Heart right ventricle (tissue), 16 donors: ENCODE measurements at places on chromosomes 5 and 9.

DNA sequence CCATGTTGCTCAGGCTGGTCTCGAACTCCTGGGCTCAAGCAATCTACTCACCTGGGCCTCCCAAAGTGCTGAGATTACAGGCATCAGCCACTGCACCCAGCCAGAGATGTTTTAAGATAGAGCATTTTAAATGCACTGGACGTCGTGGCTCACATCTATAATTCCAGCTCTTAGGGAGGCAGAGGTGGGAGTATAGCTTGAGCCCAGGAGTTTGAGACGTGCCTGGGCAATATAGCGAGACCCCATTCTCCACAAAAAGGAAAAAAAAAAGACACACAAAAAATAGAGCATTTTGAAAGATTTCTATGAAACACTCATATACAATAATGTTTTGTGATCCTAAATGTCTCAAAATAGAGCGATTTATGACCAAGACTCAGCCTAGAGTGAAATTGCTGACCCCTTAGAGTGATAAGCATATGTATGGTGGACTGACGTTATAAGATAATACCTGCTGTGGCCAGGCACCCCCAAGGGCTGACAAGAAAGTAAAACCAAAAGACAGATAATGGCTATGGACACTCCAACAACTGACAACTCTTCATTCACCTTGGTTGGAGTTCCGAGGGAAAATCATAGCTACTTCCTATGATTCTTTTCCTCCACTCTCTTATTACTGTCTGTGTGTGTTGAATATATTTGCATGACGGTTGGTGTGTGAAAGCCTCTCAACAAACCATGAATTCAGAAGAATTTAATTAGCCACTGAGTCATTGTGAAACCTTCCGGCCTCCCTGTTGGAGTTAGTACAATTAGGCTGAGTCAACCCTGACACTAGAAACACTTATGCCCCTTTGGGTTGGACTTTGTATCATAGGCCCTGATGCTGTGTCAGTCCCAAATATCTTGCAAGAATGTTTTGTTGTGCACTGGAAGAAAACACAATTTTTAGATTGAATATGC lies 526.5 kb upstream of the NUDT12 start:
- no peak for DNase-seq

DNA sequence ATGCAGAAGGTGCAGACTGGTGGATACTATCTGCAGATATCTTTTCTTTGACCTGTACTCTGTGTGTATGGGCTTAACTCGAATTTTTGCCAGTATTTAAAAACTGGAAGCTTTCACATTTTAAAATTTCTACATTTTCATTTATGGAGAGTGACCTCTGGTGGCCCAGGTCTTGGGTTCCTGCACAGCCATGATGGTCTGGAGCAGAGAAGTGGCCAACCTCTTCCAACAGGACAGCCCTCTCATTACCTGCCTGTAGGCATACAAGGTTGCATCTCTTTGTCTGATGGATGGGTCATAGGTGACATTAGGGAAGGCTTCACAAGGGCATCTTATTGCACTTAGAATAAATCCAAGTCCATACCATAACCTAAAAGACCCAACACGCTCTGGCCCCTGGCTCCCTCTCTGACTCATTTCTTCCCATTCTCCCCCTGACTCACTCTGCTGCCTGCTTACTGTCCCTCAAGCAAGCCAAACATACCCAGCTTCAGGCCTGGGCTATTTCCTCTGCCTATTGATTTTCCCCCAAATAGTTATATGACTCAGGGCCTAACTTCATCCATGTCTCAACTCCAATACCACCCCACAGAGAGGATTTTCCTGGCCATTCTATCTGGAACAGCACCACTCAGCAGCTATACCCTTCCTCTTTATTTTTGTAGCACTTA lies 113.3 kb upstream of the SLC1A3 start:
- no peak for DNase-seq

DNA sequence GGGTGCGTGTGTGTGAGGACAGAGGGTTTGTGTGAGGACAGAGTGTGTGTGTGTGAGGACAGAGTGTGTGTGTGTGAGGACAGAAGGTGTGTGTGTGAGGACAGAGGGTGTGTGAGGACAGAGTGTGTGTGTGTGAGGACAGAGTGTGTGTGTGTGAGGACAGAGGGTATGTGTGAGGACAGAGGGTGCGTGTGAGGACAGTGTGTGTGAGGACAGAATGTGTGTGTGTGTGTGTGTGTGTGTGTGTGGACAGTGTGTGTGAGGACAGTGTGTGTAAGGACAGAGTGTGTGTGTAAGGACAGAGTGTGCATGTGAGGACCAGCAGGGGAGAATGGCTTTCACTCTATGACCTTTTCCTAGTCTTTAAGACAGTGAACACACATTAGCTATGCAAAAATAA lies 63.1 kb upstream of the UBAC1 start:
- DNase-seq: no peak

DNA sequence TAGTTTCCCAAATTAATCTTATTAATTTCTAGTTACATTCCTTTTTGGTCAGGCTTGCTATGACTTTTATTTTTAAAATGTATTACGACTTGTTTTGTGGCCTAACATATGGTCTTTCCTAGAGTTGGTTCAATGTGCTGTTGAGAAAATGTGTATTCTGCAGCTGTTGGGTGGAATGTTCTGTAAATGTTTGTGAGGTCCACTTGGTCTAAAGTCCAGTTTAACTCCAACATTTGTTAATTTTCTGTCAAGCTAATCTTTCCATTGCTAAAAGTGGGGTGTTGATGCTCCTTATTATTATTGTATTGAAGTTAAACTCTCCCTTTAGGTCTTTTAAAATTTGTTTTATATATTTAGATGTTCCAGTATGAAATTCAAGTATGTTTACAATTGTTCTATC lies 1010.8 kb upstream of the EDIL3 start:
- no peak for DNase-seq
